ENCODE measurements at places on chromosomes 11 and 22.

GRCh38 chr22:35089139-35089538, 23.2 kb downstream of the ISX start:
- DNase-seq, result no peak

DNA sequence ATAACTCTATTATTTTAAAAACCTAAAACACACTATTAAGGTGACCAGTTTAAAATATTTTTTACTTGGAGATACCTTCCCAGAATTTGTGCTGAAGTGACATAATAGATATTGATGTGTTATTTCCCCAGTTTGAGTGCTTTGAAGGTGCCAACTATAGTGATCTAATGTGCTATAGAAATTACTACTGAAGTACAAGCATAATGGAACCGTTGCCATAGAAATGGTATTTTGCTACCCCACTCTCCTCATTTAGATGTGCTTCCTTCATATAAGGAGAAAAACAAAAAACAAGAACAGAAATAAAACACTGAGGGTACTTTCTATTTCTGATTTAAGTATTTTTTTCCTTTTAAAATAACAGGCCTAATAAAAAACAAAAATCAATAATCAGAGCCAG, 19.2 kb downstream of the DDI1 start:
- DNase-seq, result no peak

GRCh38 chr11:130180491-130180890, 20.9 kb downstream of the ST14 start:
- no peak for DNase-seq

DNA sequence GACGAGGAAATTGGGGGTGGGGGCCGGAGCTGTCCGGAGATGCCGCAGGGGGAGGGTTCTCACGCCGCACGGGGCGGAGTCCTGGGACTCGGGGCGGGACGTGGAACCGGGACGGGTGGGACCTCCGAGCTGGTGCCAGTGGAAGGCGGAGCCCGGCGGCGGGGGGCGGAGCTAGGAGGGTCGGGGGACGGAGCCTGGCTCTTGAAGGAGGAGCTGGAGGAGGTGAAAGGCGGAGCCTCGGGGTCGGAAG, 271 bp downstream of the FKBP2 start:
- DNase-seq, result no peak

GRCh38 chr11:57424792-57425564, 1.9 kb downstream of the SLC43A3 start:
- DNase-seq, result peak; percentile 96

GRCh38 chr11:16893456-16894066, 120.7 kb downstream of the PLEKHA7 start:
- DNase-seq, result no peak

DNA sequence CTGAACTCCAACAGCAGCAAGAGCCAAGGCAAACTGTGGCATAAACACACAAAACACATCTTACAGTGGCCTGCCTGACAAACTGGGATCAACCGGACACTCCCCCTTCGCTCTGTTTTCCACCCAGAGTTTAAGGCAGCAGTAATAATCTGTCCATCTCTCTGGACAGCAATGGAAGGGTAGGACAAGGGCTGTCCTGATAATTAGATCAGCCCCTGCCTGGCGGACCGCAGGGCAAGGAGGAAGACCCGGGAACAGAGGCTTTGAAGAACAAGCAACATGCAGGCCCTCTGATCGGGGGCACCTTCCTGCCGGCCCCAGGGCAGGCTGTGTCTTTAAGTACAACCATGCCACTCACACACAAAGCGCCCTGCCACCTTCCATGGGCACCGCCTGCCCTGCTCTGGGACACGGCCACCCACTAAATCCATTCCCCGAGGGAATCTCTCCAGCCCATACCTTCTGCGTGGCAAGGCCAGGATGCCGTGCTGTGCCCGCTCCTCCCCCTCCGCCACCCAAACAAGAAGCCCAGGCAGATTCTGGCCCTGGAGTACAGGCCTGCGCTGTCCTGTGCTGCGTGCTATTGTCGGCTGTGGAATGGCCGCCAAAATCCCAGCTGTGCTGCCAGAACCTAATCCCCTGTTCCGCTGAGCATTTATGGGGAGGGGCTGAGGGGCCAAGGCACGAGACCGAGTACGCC, 38.8 kb downstream of the NUMA1 start:
- DNase-seq, result peak; percentile 64

- no peak for DNase-seq
These were observed 145.1 kb downstream of the SWAP70 start for GRCh38 chr11:9808943-9809342.

GRCh38 chr11:12606597-12606996, 67.6 kb upstream of the TEAD1 start:
- no peak for DNase-seq

DNA sequence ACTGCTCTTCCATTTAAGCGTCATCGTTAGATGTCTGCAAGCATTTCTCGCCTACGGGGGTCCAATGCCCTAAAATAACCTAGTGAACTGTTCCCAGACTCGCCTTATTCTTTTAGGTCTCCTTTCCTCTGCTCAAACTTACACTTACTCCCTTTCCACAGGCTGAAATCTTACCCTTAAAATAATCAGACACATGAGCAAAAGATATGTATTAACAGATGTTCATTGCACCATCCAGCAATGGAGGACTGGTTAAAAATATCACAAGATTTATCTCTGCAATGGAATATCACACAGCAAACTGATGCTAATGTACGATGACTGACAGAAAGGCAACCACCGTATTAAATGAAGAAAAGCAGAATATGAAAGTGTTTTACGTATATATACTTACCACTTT, 1.6 kb upstream of the CSTF3 start:
- no peak for DNase-seq

DNA sequence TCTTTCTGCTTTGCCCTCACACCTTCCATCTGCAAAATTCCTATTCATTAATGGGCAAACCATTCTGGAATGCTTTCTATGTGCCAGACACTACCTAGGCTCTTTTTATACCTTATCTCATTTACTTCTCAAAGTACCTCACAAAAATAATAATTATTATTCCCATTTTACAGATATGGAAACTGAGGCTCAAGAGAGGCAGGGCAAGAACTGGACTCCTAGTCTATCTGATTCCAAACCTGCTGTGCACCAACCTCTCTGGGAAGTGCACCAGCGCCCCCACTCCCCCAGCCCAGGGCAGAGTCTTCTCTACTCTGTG, 826 bp upstream of the DGAT2 start:
- no peak for DNase-seq

DNA sequence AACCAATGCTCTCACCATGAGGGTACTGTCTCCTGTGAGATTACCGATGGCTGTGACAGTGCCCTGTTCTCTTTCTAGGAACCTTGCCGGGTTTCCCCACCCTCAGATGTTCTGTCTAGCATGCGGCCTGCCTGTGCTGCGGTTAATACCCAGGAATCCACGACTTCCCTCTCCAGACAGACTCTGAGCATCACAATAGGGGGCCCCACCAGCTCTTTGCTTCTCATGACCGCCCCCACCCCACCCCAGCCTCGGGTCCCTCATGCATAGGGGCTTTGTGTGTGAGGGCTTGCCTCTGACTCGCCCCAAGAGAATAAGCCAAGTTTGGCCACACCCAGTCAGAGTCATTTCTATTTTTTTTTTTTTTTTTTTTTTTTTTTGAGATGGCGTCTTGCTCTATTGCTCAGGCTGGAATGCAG, 10.3 kb downstream of the PARVG start:
- DNase-seq, result no peak

- no peak for DNase-seq
These were observed 314.0 kb downstream of the NTM start for GRCh38 chr11:131684111-131685060.

- DNase-seq, result no peak
These were observed 250.0 kb downstream of the NXPE2 start for GRCh38 chr11:114928260-114928870.

GRCh38 chr22:17086788-17087497, 2.1 kb downstream of the IL17RA start:
- DNase-seq, result peak; percentile 39

DNA sequence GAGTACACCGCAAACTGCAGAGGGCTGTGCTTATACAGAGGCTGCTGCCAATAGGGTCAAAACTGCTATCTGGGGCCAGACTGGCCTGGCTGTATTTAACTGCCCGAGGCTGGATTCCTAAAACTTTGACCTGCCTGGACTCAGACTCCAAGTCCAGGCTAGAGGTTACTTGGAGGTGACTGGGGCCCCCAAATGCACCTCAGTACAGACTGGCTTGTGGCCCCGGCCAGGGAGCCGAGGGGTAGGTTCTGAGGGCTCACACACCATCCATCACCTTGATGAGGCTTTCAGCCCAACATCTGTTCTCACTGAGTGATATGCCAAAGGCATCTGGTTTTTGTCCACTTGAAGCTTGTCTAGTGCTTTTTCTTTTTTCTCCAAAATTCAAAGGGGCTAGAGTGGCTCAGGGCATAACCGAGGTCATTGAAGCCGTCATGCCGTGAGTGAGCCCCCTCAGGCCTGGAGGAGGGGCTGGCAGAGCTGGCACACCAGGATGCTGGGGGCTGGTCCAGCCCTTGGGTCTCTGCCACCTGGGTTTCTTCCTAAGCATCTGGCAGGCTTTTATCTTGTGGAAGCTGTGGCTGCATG, 52.4 kb upstream of the TTLL12 start:
- no peak for DNase-seq

DNA sequence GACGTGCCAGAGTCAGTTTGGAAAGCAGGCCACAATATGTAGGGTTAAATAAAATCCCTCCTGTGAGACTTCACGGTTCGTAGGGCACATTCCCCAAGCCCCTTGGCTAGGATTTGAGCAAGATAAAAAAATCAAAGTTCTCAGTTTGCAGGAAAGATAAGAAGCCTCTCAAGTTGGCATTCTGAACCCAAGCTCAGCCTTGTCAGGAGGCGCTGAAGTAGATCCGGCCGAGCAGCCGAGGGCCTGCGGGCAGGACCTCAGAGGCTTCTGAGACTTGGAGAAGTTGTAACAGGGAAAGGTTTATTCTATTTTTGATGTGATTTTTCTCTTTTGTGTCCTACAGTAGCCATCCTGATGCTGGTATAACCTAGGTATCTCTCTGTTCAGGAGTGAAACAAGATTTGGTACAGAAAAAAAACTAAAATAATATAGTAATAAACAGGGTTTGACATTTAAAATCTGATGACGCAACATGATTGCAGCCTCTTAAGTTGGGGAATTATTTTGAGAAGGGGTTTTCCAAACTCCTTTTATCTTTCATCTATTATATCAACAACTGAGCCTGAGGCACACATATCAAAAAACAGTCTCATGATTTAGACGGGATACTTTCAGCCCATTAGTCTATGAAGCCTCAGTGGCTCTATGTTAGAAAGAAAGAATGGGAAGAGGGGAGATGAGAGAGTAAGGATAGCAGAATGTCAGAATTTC, 10.1 kb downstream of the PATE2 start:
- DNase-seq, result no peak

DNA sequence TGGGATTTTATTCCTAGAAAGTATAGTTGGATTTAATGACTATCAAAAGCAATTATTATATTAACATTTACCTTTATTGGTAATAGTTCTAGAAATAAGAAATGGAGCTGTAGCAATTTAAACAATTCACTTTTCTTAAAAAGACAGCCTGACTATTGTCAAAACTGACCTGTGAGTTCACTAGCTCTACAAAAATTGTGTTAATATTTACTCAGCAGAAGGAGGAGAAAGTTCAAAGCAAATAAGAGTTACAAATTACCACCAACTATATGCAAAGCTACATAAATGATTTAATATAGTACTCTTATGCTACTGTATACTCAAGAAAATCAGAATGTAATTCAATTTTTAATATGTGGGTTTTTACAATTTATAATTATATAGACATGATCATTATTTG, 310.0 kb downstream of the DCDC1 start:
- DNase-seq, result no peak

- no peak for DNase-seq
These were observed 40.1 kb downstream of the BDNF start for GRCh38 chr11:27660171-27660570.

- no peak for DNase-seq
These were observed 57.5 kb upstream of the SLC22A12 start for GRCh38 chr11:64533501-64533900.

- DNase-seq, result no peak
These were observed 20.9 kb upstream of the JHY start for GRCh38 chr11:122861631-122862030.

All from CD8-positive, alpha-beta memory T cell (primary cell).